ENCODE measurements at places on chromosomes 2 and 18. TPM values are rescaled to one million over a fixed set of nuclear protein-coding genes. Genes with fewer than 3 reads are reported as not detected.

PIEZO2 gene
- 0.63 TPM for total RNA-seq

- DNase-seq: no peak
These were observed 464.3 kb upstream of the ID2 start for GRCh38 chr2:8217468-8218030.

GRCh38 chr2:212451786-212452231 is 86.8 kb downstream of the ERBB4 start:
- DNase-seq: no peak

DNA sequence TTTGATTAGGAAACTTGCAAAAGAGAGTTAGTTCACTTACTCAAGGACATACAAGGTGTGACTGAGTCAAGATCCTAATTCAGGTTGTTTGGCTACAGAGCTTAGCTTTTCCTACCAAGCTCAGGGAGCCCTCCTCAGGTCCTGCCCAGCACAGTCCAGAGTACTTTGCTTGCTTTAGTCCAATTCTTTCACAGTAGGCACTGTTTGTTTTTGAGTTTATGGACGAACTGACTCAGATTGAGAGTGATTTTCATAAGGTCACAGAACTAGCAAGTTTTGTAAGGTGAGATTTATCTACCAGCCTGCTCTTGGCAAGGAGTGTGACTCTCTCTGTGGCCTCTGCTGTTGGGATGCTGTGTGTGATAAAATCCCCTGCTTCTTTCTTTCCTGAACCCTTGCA is 310.5 kb downstream of the PTPRM start:
- DNase-seq: no peak

GRCh38 chr2:74762789-74763188 is 71.1 kb upstream of the HK2 start:
- DNase-seq: no peak

Data from right atrium auricular region (tissue), 2 donors.